ENCODE measurements at places on chromosomes 4 and X. TPM values are rescaled to one million over a fixed set of nuclear protein-coding genes. Genes with fewer than 3 reads are reported as not detected.

Gene GPR82
- polyA plus RNA-seq: 0.13 TPM

Gene BMX
- 0.34 TPM for polyA plus RNA-seq

Gene SRPX
- polyA plus RNA-seq: 13.7 TPM

Gene PABPC4L
- polyA plus RNA-seq: 8.1 TPM

Gene LDOC1
- 79.6 TPM for polyA plus RNA-seq

Gene RAB39B
- polyA plus RNA-seq: 2.9 TPM

DNA sequence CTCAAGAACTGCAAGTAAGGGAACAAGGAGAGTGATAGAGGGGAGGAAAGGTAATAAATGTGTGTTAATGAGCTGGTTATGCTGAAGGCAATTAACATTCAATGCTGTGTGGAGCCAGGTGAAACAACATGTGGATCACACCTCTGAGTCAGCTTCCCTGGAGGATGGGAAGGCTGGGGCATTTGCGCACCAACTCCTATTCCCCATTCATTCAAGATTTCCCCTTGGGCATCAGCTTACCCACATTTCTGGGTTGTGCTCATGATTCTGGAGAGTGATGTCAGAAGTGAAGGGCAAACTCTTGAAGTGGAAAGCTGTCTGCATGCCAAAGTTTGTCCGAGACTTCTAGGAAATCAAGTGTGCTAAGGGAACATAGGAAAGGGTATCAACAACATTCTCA, 461.4 kb downstream of the MID1IP1 start:
- DNase-seq: no peak

DNA sequence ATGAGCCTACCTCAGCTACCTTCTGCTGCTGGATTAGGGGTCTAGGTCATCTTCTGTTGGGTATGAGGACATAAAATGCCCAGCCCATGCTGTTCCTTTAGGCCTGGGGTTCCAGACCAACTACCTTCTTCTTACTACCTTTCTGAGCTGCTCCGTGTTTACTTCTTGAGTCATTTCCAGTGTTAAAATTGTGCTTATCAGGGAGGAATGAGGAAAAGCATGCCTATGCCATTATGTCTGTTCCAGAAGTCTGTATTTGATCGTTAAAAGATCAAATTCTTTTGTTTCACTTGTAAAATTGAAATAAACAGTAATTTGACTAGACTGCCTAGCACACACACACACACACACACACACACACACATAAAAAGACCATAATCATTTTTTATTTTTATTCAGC, 1912.7 kb upstream of the TENM3 start:
- no peak for DNase-seq

- DNase-seq: no peak
Observed at GRCh38 chr4:25889589-25890503, 24.2 kb upstream of the SMIM20 start.

GRCh38 chrX:69150281-69150960, 14.8 kb downstream of the PJA1 start:
- no peak for DNase-seq

DNA sequence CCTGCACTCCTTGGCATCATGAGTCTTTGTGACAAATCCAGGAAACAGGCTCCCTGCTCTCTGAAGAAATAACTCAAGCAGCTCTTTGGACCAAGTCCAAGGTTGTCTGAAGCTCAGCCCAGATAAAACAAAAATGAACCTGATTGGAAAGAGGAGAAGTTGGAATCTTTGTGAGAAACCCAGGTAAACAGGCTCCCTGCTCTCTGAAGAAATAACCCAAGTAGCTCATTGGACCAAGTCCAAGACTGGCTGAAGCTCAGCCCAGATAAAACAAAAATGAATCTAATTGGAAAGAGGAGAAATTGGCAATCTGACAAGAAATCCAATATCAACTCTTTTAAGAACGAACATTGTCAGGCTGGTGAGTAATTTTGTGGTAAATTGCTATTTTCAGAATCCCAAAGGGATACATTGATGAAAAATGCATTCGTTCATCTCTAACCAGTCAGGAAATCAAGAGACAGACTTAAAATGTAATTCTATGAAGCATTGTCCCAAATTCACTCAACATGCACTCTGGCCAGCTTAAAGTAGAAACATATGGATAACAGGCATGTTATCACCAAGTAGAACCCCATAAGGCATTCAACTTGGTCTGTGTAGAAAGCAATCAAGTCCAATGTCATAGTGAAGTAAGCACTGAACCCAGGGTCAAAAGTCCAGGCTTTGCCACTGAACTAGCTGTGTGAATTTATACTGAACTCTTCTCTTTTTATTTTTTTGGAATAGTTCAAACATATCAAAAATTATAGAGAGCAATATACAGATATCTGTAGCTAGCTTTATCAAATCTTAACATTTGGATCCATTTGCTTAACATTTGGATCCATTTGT, 16.8 kb upstream of the NFXL1 start:
- DNase-seq: no peak

- peak; percentile 2 for DNase-seq
Observed at GRCh38 chr4:137226900-137227299, 305.4 kb downstream of the PCDH18 start.

- no peak for DNase-seq
Observed at GRCh38 chr4:113682730-113683537, 78.6 kb downstream of the CAMK2D start.

DNA sequence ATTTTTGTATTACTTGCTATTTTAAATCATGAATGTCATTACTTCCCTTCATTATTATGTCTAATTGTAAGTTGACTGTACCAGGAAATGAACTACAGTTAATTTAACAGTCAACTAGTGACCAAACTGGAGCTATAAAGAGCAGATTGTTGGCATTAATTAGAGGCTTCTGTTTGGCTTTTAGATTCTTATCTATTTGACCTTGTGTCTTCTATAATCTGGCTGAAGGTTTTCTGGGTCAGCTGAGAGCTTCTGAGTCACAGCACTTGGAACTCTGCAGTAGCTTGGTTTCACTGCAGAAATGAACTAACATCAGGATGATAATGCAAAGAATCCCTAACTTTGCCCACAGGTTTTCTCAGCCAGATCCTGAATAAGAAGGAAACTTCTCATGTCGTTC, 169.2 kb upstream of the LEF1 start:
- no peak for DNase-seq

- DNase-seq: no peak
Observed at GRCh38 chrX:47941423-47941822, 62.4 kb downstream of the ZNF182 start.

DNA sequence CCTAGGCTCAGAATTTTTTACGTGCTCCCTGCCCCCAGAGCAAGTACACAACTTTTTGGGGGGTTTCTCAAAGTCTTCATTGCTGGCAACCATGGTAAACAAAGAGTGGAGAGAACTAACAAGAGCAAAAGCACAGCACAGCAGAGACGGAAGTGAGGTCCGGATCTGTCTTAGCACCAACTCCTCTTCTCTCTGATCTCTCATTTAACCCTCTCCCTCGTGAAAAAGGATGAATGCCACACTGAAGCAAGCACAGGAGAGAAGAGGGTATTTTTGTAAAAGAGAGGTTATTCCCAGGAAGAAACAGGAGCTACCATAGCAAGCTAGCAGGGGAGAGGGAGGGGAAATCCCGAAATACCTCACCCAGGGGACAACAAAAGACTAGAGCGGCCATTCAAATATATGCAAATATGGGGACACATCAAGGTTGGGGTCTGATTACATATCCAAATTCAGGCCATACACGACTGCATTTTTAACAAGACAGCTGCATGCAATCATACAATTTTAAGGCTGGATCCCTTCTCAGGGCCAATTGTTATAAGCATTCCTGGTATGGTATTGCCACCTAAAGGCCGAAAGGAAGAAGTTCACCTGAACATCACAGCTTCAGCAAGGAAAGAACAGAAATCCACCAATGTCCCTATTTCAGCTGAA, 46.6 kb downstream of the CD40LG start:
- peak; percentile 28 for DNase-seq

GRCh38 chr4:113349430-113349829, 300.0 kb downstream of the ANK2 start:
- no peak for DNase-seq

DNA sequence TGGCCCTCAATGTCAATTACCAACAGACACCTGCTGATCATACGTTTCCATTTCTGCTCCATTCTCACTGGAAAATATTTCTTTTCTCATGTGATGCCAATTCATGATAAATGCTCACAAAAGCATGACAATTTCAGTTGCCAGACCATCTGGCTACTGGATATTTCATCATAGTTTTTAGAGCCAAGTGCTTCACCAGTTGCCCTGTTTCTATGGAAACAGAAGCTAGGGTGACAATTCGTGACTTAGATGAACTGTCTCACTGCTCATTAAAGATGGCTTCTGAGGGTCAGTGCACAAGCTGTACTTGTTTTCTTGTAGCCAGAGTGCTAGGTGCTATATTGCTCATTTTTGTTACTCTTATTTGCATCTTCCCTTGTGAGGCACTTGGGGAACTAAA, 184.9 kb downstream of the COMMD8 start:
- DNase-seq: no peak

DNA sequence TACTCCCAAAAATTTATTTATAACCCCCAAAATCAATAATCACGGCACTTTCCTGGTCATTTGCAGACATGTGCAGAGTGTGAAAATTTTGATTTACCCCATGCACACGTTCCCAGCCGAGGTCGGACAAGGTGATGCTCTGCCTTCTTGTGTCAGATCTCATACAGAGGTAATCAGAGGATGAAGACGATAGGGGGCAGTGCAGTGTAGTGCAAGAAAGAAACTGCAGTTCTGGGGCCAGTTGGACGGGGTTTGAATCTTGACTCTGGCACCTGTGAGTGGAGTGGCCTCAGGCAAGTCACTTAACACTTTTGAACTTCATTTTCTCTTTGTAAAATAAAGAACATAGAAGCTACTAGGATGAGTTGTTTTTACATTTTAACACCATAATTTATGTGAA, 88.4 kb downstream of the FRMPD3 start:
- DNase-seq: peak; percentile 8

- no peak for DNase-seq
Observed at GRCh38 chrX:63739885-63740284, 45.1 kb downstream of the ARHGEF9 start.

GRCh38 chrX:22165732-22166457, 106.8 kb upstream of the CBLL2 start:
- no peak for DNase-seq

DNA sequence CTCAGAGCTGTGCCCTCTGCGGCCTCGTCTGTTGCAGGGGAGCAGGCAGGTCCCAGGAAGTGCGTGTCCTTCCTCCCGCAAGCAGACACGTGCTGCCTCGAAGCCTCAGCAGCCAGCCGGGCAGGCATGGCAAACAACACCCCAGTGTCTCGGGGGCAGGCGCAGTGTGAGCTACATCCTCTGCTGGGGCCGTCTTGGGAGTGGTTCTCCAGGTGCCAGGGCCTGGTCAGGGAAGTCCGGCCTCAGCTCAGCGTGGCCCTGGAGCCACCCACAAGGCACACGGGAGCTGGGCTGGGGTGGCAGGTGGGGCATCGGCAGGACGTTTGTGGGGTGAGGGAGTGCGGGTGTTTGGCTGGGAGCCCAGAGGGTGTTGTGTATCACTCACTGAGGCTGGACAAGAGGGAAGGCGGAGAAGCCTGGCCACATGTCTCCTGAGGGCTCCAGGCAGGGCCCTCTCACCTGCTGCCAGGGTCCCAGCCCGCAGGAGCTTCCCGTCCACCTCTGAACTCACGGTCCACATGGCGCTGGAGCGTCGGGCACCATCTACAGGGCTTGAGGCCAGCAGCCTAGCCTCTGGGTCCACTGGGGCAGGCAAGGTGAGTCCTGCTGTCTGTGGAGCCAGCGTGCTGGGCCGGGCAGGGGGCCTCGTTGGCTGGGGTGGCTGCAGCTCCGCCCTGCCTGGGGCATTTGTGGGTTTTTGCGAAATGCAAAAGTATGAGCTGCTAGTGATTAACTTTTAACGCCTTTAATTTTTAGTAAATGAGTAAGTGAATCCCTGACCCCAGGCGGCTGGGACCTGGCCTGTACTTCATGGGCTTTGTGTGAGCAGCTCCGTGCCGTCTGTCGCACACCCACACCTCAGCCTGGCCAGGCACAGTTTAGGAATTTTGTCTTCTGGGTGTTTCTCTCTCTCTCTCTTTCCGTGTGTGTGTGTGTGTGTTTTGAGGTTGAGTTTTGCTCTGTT, 17.3 kb upstream of the UVSSA start:
- no peak for DNase-seq

DNA sequence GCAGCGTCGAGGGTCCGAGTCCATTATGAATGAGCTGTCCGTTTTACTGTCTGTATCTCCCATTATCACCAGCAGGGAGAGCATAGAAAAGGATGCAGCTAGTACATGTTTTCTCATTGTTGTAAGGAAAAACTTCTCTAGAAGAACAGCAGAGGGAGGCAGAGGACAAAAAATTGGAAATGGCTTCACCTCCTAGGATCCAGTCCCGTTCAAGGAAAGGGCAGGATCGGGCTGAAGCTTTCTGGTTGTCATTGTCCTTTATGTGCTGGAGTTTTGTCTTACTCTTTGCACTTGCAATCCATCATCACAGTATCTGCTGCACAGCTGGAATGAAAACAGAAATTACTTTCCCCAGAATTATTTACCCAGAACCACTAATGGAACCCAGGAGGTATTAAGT, 14.7 kb downstream of the NDP start:
- peak; percentile 82 for DNase-seq

DNA sequence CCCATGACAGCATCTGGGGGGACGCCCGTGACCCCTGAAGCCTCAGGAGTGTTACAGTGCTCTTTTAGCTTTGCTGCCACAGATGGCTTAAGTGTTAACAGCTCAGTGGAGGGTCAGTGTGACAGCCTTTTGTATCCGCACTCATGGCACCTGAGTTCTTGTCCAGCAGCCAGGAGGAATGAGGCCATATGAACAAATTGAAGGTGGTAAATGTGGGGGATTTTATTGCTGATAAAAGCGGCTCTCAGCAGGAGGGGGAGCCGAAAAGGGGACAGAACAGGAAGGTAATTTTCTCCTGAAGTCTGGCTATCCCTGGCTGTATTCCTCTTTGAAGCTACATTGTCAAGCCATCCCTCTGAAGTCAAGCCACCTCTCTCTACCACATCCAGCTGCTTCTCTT, 441.0 kb downstream of the RAPGEF2 start:
- no peak for DNase-seq

DNA sequence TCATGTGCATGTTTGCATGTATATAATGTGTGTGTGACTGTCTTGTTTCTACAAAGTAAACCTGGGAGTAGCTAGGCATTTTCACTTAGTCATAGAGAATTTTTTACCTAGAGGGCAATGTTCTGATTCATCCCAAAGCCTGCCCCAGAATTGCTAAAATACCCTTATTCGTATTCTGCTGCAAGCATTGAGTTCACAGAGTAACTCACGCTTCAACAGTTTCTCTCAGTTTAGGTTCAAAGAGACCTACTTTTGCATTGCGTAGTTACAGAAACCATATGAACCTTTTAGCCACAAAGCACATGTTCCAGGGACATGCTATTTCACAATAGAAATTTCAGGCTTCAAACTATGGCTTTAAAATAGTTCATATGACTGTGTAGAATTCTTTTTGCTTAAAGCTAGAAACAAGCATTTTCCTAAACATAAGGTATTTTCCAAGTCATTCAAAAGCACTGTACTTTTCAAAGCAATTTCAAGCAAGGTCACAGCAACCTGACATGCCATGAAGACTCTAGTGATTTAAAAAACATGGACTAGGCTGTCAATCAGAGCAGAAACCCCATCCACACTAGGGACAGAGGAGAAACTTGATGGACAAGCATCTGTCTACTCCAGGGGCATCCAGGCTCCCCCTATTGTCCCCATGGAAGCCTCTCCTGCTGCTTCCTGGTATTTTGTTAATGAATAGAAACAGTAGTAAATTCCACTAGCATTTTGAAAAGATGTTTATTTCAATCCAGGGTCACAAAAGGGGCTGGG, 81.5 kb upstream of the MAPK10 start:
- DNase-seq: no peak
